ENCODE measurements at places on chromosomes 11 and 22.

GRCh38 chr11:126268361-126268707, 361 bp downstream of the SRPRA start:
- no peak for DNase-seq

- no peak for DNase-seq
These were observed 8.2 kb downstream of the TPST2 start for GRCh38 chr22:26581633-26582168.

- DNase-seq: no peak
These were observed 31.7 kb upstream of the APLP2 start for GRCh38 chr11:130037881-130038585.

DNA sequence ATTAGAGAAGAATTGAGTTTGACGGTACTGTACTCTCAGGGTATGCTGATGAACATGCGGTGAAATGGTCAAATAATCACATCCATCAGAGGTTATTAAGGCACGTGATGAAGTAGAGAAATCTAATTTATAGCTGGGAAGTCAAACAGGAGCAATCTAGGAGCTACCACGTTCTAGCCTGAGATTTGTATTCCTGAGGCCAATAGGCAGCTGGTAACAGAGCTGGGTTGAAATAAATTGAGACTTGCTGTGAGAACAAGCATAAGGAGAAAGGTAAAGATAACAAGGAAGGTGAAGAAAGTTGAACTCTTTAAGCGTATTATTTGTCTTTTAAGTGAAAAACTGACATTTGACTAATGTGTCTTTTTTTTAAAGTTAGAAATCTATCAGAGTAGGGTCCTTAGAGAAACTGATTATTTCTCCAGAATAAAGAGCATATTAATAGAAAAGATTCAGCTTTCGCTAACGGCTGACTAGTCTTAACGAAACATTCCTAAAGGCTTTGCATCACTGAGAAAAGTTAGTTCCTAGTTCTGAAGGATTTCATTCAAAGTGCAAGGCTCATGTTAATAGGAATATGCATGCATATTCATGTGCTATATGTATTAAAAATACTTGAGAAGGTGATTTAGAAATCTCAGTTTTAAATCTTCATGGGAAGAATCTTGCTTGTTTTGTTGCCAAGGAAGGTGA, 5.2 kb upstream of the WEE1 start:
- DNase-seq: no peak

GRCh38 chr11:115965767-115966504, 461.7 kb upstream of the CADM1 start:
- no peak for DNase-seq

- no peak for DNase-seq
These were observed 6.8 kb downstream of the FUT4 start for GRCh38 chr11:94550513-94550912.

- DNase-seq: no peak
These were observed 34.8 kb downstream of the MB start for GRCh38 chr22:35582218-35582860.

- no peak for DNase-seq
These were observed 169.3 kb downstream of the CTTN start for GRCh38 chr11:70567680-70568034.

DNA sequence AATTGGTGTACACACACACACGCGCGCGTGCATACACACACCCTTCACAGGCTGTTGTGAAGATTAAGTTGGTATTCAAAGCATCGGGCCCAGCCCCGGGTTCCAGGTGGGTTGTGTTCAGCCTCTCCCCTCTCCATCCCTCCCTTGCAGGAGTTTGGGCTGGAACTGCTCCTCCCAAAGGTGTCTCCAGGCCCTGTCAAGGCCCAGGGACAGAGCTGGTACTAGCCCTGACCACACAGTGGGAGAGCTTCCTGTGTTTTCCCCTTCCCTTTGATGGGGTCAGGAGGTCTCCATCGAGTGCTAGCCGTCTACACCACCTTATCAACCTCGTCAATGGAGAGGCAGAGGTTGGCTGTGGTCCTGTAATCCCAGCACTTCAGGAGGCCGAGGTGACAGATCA, 36.5 kb upstream of the CSNK1E start:
- DNase-seq: no peak

GRCh38 chr11:18065572-18065971, 19.5 kb upstream of the TPH1 start:
- no peak for DNase-seq

- DNase-seq: peak; percentile 51
These were observed at the start of gene PHETA2 for GRCh38 chr22:42074132-42074811. TSS of gene PHETA2 (plus strand) at chr22:42074248. CDS start at chr22:42077294, 3,046 bp downstream.

- DNase-seq: no peak
These were observed 2.5 kb downstream of the OR52W1 start for GRCh38 chr11:6201481-6201880.

DNA sequence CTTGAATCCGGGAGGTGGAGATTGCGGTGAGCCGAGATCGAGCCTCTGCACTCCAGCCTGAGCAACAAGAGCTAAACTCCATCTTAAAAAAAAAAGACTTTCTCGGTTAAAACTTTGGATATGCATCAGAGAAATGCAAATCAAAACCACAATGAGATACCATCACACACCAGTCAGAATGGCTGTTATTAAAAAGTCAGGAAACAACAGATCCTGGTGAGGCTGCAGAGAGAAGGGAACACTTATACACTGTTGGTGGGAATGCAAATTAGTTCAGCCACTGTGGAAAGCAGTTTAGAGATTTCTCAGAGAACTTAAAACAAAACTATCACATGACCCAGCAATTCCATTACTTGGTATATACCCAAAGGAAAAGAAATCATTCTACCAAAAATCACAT, 619.4 kb upstream of the KIRREL3 start:
- no peak for DNase-seq

DNA sequence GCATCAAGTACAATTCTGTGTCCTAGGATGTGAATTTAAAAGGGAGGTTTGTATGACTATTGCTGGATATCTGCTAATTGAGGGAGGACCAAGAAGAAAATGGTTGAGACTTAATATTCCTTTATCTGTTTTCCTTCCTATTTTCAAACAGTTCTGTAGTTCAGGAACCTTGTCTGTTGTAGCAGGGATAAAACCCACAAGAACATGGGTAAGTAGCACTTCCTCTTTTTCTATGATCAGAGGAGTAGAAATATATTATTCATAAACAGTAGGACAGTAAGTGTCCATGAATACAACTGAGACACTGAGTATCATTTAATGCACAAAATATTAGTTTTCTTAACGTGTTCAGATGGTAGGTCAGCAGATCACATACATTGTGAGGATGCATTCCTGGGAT, 7.6 kb downstream of the MS4A3 start:
- no peak for DNase-seq

GRCh38 chr11:13928566-13929251, 33.8 kb upstream of the SPON1 start:
- no peak for DNase-seq

DNA sequence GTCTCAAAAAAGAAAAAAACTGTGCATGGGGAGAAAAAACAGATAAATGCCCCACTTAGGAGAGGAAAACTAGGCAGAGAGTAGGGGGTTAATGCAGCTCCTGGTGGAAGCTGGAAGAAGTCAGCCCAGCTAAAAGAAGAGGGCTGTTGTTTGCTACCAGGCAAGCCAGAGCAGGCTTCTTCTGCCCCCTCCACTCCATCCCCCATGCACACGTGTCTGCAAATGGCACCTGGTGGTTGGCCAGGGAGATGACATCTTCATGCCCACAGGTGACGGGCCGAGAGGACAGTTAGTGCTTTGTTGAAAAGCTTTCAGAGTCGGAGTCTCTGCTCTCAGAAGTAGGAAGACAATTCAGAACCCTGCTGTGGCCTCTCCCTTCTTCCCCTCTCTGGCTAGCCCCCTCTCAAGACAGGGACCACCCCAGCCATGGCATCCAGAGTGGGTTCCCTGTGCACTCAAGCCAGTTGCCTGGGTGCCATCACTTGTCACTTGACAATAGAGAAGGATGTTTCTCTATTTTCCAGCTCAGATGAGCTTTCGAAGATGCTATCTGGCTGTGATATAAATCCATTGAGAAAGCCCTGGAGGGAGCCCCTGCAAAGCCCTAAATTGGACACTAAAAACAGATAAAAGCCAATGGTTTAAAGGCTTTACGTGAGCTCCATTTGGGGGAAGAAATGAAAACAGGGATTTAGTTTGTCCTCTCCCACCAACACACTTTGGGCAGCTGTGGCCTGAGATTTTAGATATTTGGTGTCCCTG, 142.0 kb downstream of the TRIM29 start:
- no peak for DNase-seq
